Central memory CD4-positive, alpha-beta T cell (primary cell): ENCODE measurements at places on chromosomes 16 and 17.

DNA sequence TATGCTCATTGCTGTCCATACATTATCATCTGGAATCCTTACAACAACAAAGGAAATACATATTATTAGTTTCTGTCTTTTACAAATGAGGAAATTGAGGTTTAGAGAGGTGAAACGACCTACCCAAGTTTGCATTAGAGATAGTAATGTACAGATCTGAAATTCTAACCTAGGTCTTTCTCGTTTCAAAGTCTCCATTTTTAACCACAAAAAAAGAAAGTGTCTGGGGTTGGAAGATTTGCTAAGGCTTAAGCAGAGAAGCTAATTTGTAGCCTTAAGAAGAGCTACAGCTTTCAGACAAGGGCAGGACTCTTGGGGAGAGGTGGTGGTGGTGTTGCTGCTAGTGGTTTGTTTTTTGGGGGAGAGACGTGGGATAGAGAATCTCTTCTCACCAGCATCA is 19.2 kb downstream of the CIITA start:
- DNase-seq, result no peak

- DNase-seq, result no peak
These were observed 9.4 kb downstream of the GLIS2 start for GRCh38 chr16:4325253-4325758.

- peak; percentile 3 for DNase-seq
These were observed 50.6 kb downstream of the MARF1 start for GRCh38 chr16:15592324-15592723.

- no peak for DNase-seq
These were observed 732.6 kb downstream of the WWOX start for GRCh38 chr16:78832100-78832499.

DNA sequence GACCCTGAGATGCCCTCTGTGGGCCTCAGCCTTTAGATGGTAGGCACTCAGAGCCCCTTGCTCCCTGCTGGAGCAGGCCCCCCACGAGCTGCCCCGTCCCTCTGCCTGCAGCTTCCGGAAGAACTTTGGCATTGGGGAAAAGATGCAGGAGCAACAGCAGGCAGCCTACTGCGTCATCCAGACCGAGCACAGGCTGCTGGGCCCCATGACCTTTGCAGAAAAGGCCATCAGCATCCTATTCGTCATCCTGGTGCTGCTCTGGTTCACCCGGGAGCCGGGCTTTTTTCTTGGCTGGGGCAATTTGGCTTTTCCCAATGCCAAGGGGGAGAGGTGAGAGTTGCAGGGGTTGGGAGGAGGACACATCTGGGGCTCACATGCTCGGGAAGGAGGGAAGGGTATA is 12.7 kb upstream of the FOXN1 start:
- DNase-seq, result no peak

- no peak for DNase-seq
These were observed 169.9 kb downstream of the MSI2 start for GRCh38 chr17:57425903-57426880.

GRCh38 chr17:2712300-2713043 is 908 bp upstream of the CLUH start:
- DNase-seq, result no peak

- DNase-seq, result no peak
These were observed 50.0 kb downstream of the SOCS1 start for GRCh38 chr16:11205754-11206581.

GRCh38 chr16:15572329-15573001 is 70.5 kb downstream of the MARF1 start:
- no peak for DNase-seq

GRCh38 chr17:66264696-66265095 is 35.5 kb upstream of the APOH start:
- no peak for DNase-seq

DNA sequence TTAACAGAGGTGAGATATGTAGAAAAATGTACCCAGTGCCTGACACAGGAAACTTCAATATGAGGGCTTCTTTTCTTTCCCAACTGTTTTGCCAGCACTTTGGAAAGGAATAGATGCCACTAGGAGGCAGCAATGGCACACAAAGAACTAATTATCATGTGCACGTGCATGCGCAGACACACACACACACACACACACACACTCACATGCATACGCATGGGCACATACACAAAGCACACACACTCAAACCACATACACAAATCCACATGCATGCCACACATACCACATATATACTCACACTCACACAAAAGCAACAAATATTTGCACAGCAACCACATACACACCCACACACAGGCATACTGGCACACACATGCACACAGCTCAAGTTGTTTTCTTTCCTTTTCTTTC is 8.8 kb upstream of the CEP112 start:
- peak; percentile 36 for DNase-seq

- no peak for DNase-seq
These were observed 773 bp downstream of the BLTP2 start for GRCh38 chr17:28643983-28644786.

DNA sequence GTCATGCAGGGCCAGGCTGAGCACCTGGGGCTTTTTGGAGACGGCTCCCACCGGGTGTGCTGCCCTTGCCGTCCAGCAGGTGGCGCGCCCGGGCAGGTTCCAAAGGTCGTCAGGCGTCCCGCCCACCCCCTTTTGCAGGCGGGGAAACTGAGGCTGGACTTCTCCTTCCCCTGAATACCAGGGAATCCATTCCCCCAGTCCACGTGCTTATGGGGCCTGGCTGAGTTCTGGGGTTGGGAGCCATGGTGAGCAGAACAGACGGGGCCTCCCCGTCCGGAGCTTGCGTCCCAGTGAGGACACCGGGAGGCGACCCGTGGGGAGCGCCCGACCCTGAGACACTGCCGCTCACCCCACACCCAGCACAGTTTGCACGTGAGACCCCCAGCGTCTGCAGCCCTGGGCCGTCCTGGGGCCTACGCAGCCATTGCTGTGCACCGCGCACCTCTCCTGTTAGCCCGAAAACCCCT is 51.8 kb upstream of the JPH3 start:
- DNase-seq, result peak; percentile 35
